ENCODE measurements at places on chromosomes 4 and X. TPM values are rescaled to one million over a fixed set of nuclear protein-coding genes. Genes with fewer than 3 reads are reported as not detected.

DNA sequence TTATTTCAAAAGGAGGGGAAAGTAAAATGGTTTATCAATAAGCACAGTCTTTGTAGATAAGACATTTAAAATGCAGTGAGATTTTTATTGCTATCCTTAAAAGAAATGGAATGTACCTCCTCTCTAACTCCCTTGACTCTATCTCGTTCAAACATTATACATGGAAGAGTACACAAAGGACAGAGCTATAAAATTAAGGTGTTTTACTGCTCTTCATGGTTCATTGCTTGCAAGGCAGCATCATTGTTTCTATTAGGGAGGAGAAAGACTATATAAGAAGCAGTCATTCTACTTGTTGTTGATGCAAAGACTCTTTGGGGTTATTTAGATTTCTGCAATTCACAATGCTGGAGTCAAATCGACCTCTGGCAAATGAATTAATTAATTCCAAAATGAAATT lies 380.2 kb upstream of the NDST3 start:
- no peak for DNase-seq

GYPA gene
- not detected for total RNA-seq

DNA sequence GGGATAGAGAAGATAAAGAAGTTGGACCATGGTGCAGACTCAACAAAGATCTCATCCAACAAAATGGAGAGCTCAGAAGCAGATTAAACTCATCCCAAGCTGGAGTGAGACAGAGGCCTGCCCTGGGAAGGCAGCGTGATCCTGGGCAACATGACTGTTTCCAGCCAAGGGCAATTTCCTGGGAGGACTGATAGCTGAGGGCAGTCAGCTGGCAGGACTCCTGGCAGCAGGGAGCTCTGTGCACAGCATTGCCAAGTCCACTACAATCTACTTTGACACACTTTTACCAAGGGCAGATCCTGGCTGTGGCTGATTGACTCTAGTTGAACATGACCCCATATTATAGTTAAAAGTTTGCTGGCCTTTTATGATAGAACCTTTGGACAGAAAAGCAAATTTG lies 357.3 kb upstream of the RASGEF1B start:
- DNase-seq: no peak

GRCh38 chrX:24969812-24970211 lies 46.0 kb downstream of the ARX start:
- DNase-seq: no peak

DNA sequence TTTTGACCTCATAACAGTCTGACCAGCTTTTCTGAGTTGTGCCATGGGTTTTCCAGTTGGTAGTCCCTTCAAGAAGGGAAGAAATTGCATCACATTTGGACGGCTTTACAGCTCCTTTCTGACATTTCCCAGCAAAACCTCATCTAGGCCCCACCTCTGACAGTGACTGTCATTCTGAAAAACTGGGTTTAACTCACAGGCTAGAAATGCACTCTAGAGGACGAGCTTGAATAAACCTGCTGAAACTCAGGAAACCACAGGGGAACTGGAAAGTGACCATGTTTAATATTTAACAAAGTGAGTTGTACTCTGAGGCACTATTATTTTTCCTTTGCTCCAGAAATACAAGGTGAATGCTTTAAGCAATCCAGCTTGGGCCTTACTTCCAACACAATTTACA lies 434.3 kb upstream of the RASGEF1B start:
- DNase-seq: no peak

DNA sequence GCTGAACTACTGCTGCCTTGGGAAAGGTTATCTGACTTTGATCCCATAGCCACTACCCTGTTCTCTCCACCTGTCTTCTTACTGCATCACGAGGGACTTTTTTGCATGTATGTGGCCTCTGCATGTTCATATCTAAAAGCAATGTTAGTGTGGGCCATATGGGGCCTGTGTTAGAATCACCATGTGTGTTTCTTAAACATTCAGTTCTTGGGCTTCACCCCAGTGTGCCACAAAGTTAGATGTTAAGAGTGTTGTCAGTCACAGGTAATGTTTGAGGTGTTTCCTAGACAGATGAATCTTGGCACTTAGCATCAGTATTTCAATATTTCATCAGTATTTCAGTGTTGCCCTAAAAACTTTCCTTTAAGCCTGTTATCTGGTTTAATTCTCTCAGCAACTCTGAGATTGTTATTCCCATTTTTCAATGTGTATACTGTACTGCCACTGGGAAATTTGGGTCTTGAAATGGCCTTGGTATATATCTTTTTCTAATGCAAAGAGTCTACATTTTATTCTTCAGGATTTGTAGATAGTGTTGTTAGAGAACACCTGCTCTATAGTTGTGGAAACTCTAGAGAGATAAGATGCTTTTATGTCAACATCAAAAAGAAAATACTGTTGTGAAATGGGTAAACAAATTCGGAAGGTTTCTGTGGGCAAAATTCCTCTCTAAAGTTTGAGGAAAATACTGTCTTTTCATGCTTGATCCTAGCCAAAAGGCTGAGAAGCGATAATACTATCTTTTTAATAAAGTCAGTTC lies 259.7 kb downstream of the BMPR1B start:
- no peak for DNase-seq
